CD4-positive, alpha-beta T cell (primary cell): ENCODE measurements at places on chromosomes 1 and 21. TPM values are rescaled to one million over a fixed set of nuclear protein-coding genes. Genes with fewer than 3 reads are reported as not detected.

The ERRFI1 gene
- total RNA-seq = 3.6 TPM

The GCSAML gene
- not detected for total RNA-seq

The CNR2 gene
- total RNA-seq = 0.05 TPM

The TNFRSF25 gene
- 225 TPM for total RNA-seq

The SELP gene
- 1.3 TPM for total RNA-seq

The ACOT11 gene
- total RNA-seq = 0.50 TPM

The TIE1 gene
- not detected for total RNA-seq

The NDUFS2 gene
- 49.9 TPM for total RNA-seq

The ADORA1 gene
- not detected for total RNA-seq

The S100A7 gene
- not detected for total RNA-seq

The SGIP1 gene
- not detected for total RNA-seq

The PDIK1L gene
- 9.9 TPM for total RNA-seq

The INKA2 gene
- total RNA-seq = not detected

DNA sequence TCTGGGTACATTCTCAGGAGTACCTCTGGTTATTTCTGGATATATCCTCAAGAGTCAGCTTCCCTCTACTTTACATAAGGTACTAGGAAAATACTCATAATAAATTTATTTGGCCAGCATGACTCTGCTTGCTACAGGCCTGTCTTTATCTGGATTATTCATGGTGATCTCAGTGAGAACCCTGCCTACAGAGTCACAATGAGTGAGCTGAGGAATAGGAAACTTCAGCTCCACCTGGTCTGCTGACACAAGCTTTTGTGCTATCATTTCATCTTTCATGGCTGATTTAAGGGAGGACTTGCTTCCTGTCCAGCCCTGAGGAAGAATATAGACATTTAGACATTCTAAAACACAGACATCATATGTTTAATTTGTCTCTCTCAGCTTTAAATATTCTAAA, 19.5 kb upstream of the SUCO start:
- DNase-seq = no peak

GRCh38 chr1:184633785-184634184, 120.9 kb downstream of the EDEM3 start:
- no peak for DNase-seq

GRCh38 chr1:9424261-9424660, 115.0 kb upstream of the SLC25A33 start:
- DNase-seq = no peak

GRCh38 chr1:107867422-107867821, 97.6 kb downstream of the VAV3 start:
- DNase-seq = no peak

DNA sequence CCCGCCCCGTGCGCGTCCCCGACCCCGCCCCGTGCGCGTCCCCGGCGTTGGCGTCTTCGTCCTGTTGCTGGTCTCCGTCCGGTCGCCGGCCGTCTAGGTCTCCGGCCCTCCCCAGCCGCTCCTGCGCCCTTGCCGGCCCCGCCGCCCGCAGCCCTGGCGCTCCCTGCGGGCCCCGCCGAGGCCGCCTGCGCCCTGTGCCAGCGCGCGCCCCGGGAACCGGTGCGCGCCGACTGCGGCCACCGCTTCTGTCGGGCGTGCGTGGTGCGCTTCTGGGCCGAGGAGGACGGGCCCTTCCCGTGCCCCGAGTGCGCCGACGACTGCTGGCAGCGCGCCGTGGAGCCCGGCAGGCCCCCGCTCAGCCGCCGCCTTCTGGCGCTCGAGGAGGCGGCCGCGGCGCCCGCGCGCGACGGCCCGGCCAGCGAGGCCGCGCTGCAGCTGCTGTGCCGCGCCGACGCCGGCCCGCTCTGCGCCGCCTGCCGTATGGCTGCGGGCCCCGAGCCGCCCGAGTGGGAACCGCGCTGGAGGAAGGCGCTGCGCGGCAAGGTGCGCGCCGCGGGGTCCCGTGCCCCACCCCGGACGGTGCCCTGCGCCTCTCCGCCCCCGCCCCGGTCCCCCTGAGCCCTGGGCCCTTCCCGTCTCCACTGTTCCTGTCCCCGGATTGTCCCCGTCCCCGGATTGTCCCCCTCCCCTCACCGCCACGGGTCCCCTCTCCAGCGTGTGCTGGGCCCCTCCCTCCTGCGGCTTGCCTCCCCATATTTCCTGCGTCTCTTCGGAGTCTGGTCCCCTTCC, at the start of gene RNF187:
Gene RNF187, plus strand, starts transcription at position 47 of the 789 bp plus-strand sequence.
- DNase-seq = peak; percentile 87

DNA sequence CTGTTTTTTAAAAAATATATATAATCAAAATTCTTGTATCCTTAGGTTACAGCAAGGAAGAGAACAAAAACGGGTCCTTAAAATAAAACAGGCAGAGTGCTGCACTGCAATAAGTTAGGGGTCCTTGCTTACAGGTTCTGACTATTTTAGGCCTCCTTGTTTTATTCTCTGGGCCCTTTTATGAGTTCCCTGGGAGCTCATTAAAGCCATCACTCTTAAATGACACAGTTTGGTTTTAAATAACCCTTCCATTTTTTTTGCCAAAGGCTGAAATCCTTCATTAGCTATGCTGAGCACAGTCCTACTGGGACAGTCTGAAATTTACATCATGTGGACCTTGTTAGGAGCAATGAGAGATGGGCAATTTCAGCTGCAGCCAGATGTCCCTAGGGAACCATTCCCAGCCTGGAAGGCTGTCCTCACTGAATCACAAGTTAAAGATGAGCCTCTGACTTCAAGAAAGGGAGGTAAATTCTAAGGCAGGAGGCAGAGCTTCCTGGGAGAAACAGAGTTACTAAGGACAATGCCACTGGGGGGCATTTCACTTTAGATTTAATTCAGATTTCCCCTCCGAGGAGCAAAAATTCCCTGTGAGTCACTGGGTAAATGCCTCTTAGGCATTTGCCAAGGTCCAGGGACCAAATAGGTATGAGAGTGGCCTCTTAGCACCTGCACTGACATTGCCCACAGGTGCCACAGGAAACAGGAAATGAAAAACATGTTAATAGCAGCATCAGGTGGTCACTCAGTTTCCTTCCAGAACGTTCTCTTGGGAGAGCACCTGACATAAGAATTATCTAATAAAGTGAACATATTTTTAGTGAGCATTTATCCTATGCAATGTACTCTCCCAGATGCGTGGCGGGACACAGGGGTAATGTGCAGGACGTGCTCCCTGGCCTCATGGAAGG, 3.8 kb upstream of the MUL1 start:
- DNase-seq = no peak

DNA sequence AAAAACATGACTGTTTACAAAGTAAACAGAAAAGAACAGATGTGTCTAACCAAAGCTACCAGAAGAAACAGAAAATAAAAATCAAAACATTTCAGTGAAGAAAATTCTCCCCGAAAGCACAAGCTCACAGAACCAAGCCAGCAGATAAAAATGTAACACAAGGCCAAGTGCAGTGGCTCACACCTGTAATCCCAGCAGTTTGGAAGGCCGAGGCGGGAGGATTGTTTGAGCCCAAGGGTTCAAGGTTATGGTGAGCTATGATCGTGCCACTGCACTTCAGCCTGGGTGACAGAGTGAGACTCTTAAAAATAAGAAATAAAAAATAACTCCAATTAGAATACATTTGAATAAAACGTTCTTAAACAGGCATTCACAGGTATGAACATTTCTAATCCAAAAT, 19.1 kb upstream of the DDOST start:
- no peak for DNase-seq

- DNase-seq = no peak
Measured at GRCh38 chr1:87956072-87956471, 627.4 kb downstream of the LMO4 start.

- DNase-seq = no peak
Measured at GRCh38 chr1:64563958-64564565, 94.1 kb downstream of the CACHD1 start.

GRCh38 chr21:31351438-31351837, 7.4 kb upstream of the TIAM1 start:
- DNase-seq = no peak

GRCh38 chr1:227428803-227429202, 110.5 kb upstream of the CDC42BPA start:
- DNase-seq = no peak

DNA sequence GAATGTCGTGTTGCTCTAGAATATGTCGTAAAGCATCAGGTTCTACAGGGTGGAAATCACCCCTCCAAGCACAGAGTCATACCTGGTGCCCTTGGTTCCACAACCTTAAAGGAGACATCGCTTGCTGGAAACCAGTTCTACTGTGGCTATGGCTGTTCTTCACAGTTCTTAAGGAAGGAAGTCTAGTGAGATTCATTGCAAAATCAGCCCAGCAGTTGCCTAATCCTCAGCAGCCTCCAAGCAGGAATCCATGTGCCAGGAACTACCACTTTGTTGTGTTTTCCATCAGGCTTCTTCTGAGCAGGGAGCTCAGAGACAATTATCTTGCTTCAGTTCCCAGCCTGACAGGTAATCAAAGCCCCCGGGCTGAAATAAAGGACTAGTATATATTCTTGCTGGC, 45.0 kb upstream of the SLC35F3 start:
- no peak for DNase-seq

- no peak for DNase-seq
Measured at GRCh38 chr1:84352298-84353106, 45.8 kb upstream of the DNASE2B start.

- no peak for DNase-seq
Measured at GRCh38 chr1:77718181-77718580, 35.7 kb upstream of the ZZZ3 start.

DNA sequence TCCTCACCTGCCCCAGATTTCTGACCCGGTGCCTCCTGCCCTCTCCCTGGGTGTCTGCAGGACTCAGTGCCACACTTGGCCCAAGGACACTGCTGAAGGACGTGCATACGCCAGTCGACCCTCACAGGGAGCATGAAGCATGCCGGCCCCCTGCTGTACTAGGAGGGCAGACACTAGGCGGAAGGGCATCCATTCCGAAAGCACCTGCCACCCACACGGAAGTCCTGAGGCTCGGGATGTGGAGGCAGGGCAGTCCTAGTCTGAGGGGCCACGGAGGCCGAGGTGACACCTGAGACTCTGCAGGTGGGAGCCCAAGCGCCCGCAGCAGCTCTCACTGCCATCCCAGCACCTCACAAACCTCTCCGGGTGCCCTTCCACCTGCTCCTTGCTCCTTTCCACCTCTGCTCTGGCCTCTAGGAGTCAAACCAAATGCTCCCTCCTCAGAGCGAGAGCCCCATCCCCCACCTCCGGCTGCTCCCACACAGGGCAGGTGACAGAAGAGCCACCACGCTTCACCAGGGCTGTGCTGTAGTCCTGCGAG, 2.4 kb downstream of the NPHP4 start:
- no peak for DNase-seq

GRCh38 chr1:113946112-113946511, 17.0 kb downstream of the HIPK1 start:
- no peak for DNase-seq

- DNase-seq = no peak
Measured at GRCh38 chr1:161166669-161167548, 683 bp downstream of the PPOX start.

GRCh38 chr1:13960375-13960987, 260.5 kb downstream of the PRDM2 start:
- peak; percentile 53 for DNase-seq

GRCh38 chr1:75234562-75234961, 100.4 kb downstream of the LHX8 start:
- no peak for DNase-seq

DNA sequence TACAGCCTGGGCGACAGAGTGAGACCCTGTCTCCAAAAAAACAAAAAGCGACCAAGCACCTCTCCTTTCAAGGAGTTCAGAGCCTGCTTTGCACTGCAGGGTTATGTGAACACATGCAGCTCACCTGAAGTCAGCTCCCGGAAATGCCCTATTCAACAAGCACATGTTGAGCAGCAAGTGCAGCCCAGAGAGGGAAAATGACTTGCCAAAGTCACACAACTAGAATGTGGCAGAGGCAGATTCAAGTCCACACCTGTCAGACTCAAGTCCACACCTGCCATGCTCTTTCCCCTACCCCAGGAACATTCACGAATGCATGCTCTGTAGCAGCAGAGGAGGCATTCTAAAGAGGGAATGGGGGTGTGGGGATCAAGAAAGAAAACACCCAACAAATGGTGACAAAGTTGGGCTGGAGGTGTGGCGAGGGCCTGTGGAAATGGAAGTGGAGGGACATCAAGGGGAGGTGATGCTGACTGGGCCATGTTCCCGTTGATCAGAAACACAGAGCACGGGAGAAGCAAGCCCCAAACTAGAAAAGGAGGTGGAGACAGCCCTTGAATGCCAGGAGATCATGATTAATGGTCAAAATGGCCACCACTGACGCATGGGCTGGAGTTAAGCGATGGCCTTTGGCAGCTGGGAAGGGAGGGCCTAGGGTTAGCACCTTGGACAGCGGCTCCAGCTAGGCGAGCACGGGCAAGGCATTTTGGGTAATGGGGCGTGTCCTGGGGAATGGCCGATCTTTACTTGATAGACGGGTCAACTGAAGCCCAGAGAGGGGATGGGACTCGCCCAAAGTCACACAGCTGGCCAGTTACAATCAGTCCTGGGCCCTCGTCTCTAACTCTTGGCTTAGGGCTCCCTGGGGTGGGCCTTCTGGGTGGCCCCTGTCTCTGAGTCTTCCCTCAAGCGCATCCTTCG, 21.5 kb downstream of the RAP1GAP start:
- no peak for DNase-seq

DNA sequence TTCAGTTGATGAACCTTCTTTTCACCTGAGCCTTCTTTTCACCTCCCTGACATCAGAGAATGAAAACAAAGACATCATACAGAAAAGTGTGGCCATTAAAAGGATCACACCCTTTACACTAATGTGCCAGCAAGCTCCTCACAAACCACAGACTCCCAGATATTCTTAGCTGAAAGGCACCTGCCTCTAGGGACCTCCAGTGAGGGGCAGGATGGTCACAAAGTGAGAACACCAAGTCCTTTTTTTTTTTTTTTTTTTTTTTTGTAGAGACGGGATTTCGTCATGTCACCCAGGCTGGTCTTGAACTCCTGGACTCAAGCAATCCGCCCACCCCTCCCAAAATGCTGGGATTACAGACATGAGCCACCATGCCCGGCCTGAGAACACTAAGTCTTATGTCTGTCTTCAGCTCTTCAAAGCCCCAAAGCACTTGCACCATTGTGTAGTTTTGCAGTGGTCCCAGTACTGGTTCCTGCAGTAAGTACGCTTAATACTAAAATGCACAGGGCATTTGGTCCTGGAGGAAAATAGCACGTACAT, 58.2 kb upstream of the LBR start:
- no peak for DNase-seq

DNA sequence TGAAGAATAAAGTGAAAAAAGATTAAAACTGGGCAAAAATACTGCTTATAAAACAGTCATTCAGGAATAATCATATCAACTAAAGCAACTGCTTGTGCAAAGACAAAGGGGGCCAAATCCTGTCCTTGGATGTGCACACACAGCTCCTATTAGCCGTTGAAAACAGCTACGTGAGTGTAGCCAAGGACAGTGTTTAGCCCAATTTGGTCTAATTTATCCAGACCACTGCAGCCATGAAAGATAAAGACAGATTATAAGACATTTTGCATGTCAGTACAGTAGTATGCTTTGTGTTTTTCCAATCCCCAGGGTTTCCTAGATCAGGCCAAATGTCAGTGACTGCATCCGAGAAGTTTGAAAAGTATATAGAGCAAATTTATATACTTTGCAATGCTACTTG, 146.3 kb upstream of the PKN2 start:
- no peak for DNase-seq
